ENCODE measurements at places on chromosomes 13 and 19.
A peak's percentile ranks its signal among the peaks of the same experiment; 100 is the strongest.

GRCh38 chr13:88086577-88086976, 415.4 kb downstream of the SLITRK5 start:
- no peak for DNase-seq

DNA sequence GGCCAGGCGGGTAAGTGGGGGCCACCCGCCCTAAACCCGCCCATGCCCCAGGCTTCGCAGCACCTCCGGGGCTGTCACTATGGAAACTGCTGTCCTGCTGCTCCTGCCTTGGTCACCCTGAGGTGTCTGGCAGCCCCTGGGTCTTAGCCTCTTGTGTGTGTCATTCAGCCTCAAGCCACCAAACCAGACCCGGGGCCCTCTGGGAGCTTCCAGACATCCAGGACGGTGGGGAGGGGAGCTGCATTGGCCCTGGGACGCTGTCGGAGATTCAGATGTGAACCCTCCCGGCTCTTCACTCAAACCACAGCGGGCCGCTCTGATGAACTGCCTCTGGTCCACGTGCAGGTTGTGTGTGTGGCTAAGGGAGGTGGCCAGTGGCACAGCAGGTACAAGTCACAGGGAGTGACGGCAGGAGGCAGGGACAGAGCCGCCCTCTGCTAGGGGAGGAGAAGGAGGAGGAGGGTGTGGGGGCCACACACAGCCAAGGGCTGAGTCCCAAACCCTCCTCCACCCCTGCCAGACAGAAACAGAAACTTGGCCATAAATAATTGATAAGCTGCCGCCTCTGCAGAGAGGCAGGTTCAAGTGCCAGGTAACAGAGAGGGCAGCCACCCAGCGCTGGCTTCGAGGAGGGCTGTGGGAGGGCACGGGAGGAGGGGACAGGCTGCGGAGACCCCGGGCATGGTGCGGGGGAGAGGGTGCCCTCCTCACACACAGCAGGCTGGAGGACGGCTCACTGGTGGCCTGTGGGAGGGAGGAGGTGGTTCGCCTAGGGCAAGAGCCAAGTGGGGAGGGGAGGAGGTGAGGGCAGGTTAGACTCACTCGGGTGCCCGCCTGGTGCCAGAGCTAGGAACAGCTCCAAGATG, 8.0 kb downstream of the NANOS3 start:
- DNase-seq: no peak

- no peak for DNase-seq
Measured at GRCh38 chr13:71863254-71863865, 3.6 kb downstream of the DACH1 start.

DNA sequence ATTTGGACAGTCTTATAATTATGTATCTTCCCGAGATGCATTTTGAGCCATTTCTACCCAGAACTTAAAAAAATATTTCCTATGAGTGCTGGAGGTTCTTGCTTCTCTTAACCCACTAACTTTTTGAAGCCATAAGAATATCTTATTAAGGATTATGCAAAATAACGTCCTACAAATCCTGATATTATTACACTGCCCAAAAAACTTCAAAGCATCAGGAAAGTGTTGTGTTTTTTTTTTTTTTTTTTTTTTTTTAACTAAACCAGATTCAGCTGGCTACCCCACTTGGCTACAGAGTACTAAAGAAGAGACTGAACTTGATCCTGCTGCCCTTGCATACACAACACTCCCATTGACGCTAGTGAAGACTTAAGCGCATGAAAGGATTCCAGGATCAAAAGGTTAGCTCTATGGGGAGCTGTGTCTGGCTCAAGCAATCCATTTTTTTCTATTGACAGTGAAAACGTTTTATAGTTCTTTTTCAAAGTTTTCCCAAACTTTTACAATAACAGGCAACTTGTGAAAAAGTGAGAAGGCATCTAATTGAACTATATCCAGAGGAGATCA, 141.4 kb downstream of the KCNRG start:
- DNase-seq: no peak

DNA sequence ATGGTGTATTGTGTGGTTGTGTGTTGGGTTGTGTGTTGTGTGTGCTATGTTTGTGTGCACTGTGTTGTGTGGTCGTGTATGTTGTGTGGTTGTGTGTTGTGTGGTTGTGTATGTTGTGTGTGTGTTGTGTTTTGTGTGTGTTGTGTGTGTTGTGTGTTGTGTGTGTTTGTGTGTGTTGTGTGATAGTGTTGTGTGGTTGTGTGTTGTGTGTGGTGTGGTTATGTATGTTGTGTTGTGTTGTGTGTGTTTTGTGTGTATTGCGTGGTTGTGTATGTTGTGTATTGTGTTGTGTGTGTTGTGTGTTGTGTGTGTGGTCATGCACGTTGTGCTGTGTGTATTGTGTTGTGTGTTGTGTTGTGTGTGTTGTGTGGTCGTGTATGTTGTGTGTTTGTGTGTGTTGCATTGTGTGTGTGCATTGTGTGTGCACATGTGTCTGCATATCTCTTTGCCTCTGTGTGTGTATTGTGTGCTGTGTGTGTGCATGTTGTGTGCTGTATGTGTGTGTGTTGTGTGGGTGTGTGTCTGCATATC, 2.9 kb downstream of the C3 start:
- no peak for DNase-seq

DNA sequence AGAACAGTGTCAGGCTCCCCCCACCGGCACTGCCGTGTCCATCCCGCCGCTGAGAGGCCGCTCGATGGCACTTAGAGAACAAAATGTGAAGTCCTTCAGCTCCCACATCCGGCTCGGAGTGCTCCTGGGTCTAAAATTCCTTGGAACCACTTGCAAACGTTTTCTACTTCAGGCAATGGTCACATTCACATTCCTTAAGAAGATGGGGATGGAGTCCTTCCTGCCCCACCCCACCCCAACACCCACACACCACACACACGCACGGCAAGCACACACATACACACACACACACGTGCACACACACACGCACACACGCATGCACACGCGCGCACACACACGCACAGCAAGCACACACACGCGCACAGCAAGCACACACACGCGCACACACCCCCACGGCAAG, 83.4 kb downstream of the SOX1 start:
- DNase-seq: no peak

DNA sequence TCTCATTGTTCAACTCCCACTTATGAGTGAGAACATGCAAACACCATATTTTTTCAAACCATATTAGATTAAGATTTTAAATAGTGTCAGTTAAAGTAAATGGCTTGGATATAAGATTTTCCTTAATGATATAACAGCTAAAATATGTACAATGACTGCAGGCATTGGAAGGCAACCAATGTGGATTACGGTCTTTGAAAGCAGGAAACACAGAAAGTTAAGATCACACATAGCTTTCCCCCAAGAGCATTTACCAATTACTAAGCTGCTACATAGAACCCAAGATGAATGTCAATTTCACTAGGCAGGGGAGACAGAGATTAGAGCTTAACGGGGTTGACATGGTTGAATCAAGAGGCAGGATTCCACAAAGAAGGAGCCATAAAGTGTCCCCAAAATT, 173.2 kb upstream of the TRPC4 start:
- no peak for DNase-seq

DNA sequence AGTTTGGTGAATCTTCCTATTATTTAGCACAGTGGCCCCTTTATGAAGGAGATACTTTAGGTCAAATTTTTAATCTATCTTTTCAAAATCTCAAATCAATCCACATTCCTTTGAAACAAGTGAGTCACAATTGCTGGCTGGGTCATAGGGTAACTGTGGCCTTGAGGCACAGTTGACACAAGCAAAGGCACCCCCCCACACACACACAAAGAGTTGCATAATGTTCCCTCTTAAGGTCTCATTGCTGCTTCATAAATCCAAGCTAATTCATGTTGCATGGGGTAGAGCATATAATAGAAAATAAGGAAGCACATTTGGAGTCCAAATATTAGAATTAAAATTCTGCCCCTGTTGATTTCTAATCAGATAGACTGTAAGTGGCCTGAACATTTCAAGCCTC, 171.5 kb downstream of the DLEU7 start:
- DNase-seq: no peak

DNA sequence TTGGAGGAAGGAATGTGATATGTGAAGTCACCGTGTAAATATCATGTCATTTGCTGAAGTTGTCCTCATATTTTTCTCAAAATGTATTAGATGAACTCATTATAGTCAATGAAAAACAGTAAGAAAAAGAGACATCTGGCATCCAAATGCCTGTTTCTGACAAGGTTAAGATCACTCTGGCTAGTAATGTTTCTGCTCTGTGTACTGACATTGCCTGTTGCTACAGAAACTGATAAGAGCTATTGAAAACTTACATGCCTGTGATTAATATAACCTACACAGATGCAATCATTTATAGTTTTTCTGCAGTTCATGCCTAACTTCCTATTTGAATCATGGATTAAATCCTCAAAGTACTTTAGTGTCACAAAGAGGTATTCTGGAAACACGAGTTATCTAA, 249.8 kb downstream of the NBEA start:
- DNase-seq: no peak

- peak; percentile 44 for DNase-seq
Measured at GRCh38 chr19:18233224-18233825, 7.1 kb upstream of the PDE4C start.

GRCh38 chr19:581399-582111, 8.1 kb upstream of the HCN2 start:
- DNase-seq: no peak

GRCh38 chr19:1451916-1452801, 2.2 kb downstream of the APC2 start:
- no peak for DNase-seq

GRCh38 chr19:30167206-30167868, 204.8 kb upstream of the ZNF536 start:
- DNase-seq: no peak

DNA sequence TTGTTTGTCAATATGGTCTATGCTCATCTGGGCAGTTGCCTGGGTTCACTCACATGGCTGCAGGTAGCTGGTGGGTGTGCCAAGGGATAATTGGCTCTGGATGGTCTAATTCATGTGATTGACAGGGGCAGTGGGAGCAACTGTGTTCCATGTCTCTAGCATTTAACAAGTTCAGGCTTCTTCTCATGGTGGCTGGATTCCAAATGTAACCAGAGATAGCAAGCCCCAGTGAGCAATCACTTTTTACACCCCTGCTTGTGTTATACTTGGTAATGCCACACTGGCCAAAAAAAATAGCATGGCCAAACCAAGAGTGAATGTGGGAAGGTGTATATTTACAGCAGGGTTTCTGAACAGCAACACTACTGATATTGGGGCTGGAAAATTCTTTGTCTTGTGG, 89.6 kb upstream of the TNFSF11 start:
- DNase-seq: no peak

DNA sequence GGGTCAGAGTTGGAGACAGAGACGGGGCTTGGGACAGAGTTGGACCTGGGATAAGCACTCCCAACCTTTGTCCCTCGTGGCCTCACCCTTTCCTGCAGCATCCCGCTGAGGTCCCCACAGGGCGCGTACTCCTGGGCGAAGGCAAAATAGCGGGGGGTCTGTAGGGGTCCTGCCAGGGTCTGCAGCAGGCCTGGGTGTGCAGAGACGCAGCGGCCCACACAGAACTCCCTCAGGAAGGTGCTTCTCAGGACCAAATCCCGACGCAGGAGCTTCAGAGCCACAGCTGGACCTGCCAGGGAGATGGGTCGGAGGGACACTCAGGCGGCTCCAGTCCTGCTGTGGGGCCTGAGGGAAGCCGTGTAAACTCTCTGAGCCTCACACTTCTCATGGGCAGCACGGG, 1.3 kb downstream of the SBK3 start:
- DNase-seq: no peak

DNA sequence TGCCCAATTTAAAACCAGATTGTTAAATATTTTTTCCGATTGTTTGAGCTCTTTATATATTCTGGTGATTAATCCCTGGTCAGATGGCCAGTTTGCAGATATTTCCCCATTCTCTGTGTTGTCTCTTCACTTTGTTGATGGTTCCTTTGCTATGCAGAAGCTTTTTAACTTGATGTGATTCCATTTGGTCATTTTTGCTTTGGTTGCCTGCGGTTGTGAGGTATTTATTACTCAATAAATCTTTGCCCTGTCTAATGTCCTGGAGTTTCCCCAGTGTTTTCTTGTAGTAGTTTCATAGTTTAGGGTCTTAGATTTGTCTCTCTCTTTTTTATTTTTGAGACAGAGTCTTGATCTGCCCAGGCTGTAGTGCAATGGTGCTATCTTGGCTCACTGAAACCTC, 23.8 kb upstream of the LMO7 start:
- DNase-seq: no peak

DNA sequence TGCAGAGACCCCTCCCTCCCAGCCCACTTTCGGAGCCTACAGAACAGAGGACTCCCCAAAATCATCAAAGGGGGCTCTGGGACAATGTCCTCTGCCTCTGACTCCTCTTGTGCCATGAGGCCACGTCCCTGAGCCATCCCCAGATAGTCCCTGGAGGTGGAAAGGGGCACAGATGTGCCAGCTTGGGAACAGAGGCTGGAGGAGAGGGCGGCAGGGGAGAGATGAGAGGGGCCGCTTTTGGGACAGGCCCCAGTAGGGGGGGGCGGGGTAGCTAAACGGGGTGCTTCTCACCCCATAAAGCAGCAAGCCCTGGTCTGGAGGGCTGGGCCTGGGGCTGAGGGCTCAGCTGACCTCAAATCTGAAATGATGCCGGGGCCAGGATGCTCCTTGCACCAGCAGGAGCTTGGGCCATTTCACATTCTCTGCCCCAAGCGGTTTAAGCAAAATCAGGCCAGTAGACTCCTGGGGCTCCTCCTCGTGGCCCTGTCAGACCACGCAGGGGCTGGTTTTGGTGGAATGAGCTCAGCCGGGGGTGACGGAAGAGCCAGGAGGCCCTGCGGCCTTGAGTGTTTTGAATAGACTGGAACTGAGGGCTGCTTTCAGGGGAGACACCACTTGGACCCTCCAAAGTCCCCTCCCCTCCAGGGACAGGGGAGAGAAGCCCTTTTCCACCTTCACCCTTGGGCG, 27.1 kb downstream of the ONECUT3 start:
- no peak for DNase-seq

DNA sequence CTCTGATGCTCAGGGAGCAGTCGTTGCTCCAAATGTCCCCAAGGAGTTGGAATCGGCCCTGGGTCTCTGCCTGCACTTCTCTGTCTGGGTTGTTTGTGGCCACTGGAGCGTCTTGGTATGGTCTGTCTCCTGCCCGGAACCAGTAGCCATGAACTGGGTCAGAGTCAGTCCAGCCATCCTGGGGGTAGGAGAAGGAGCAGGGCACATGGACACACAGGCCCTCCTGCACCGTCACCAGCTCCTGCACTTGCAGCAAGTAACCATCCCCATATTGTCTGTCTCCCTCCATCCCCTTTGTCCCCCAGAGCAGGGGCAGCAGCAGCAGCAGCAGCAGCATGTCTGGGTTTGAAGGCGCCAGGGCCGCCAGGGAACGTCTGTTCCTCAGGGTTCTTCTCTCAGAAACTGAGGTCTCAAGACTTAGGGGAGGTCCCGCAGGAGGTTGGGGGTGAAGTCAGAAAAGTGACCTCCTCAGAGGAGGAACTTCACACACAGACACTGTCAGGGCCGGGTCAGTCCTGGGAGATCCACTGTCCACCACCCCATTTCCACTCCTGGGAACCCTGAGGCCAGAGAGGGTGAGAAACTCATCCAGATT, at the start of gene SIGLEC8:
SIGLEC8 (minus strand) TSS at position 404 of the 595 bp plus-strand sequence; CDS start at position 337, 67 bp downstream.
- no peak for DNase-seq

All from stimulated activated CD4-positive, alpha-beta T cell treated with anti-CD3 and anti-CD28 coated beads, Interleukin-4, amount 100 ng/mL, for 4 hours (primary cell).